ENCODE measurements at places on chromosomes 11 and 22.

DNA sequence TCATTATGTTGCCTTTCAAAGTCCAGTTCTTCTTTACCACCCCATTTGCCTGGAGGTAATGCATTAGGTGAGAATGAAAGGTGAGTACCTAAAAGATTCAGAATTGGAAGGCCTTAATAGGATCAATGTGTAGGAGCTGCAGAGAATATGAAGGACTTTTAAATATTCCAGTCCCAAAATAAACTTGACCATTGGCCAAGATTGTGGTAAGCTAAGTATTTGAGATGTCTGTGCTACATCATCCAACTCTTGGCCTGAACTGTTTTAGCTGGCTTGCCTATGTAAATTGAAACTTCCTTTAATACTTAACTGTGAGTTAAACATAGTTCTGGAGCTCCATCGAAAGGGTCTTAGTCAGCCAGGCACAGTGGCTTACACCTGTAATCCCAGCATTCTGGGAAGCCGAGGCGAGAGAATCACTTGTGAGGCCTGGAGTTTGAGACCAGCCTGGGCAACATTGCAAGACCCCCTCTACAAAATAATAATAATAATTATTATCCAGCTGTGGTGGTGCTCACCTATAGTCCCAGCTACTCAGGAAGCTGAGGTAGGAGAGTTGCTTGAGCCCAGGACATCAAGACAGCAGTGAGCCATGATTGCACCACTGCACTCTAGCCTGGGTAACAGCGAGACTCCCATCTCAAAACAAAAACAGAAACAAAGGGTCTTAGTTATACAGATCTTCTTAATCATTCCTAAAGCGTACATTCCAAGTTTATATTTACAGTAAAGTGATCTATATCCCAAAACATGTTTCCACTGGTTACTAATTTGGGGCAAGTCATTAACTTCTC is 29.8 kb downstream of the MTMR3 start:
- DNase-seq: no peak

DNA sequence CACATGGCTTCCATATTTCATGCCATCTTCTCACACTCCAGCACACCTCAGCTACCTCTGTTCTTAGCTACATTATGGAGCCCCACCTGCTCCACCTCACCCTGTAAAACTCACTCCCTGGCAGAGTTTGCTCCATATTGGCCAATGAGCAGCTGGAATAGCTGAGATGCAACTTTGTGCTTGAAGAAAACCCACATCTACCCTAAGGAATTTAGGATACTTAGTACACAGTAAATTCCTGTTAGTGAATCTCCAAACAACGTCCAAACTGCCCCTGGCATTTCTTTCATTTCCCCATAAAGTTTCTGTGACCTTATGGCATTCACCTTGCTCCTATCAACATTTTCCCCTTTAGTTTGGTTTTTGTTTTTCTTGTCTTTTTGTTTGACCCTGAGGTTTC is 2.2 kb upstream of the VWCE start:
- no peak for DNase-seq

GRCh38 chr11:129317571-129317970 is 58.1 kb upstream of the BARX2 start:
- no peak for DNase-seq

DNA sequence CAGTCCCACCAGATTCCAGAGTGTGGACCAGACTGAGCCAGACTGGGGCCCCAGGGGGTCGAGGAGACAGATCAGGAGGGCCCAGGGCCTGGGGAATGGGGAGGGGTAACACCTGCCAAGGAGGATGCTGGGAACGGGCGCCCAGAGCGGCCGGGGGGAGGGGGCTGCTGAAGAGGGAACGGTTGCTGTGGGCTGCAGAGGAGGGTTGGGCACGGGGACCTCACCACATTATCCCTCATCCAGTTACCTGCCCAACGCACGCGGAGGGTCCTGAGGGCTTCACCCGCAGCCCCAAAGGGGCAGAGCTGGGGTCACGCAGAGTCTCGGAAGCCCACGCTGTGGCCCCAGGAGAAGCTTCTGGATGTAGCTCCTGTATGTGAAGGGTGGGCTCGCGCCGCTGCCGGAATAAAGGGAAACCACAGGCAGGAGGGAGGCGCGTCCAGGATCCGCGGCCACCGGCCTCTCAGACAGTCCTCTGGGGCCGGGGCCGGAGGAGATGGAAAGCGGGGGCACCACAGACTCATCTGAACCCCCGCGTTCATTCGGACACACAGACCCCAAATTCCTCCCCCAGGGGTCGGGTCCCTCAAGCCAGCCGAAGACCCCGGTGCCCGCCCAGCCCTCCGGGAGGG is 866 bp upstream of the SELENOO start:
- DNase-seq: no peak

- DNase-seq: no peak
These were observed 3.4 kb upstream of the ZBTB44 start for GRCh38 chr11:130318031-130318673.

- no peak for DNase-seq
These were observed at the start of gene SULT4A1 for GRCh38 chr22:43862074-43862881. SULT4A1 (minus strand) TSS chr22:43862513; CDS start chr22:43862382, 131 bp downstream.

DNA sequence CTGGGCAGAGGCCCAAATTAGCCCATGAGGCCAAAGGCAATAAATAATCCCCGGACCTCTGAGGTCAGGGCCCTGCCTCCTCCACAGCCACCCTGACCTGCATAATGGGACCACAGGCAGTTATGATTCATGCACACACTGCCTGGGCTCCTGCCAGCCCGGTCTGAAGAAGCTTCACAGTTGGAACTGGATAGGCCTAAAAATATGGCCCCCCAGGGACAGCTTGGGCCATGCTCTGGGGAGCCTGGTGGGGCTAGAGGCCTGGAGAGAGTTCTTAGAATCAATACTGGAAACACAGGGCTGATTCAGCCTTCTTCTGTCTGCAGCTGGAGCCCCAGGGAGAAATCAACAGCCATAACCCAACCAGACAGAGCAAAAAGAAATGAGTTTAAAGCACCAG is 112.8 kb upstream of the CADM1 start:
- no peak for DNase-seq

- no peak for DNase-seq
These were observed 98.1 kb downstream of the TENM4 start for GRCh38 chr11:79342686-79343085.

- no peak for DNase-seq
These were observed 175.9 kb downstream of the NTM start for GRCh38 chr11:131546218-131546895.

GRCh38 chr11:68312117-68312779 is at the start of gene LRP5:
LRP5 (plus strand) TSS chr11:68312591; CDS start chr11:68312715, 124 bp downstream.
- no peak for DNase-seq

- no peak for DNase-seq
These were observed 17.3 kb downstream of the TRAF6 start for GRCh38 chr11:36492724-36493304.

DNA sequence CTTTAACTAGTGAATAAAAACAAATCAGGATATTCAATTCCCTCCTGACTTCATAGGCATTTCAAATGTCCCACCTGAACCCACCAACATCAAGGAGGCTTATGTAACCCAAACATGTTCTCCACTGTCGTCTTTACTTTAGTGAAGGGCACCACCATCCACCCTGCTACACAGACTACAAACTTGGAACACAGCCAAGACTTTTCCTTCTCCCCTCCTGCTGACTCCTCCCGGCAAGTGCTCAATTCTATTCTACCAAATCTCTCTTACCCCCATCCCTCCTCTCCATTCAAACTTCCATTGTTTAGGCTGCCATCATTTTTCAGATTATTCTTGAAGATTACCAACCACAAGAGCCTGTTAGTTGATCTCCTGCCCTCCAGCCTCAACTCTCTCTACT is 24.3 kb downstream of the SAAL1 start:
- DNase-seq: no peak

DNA sequence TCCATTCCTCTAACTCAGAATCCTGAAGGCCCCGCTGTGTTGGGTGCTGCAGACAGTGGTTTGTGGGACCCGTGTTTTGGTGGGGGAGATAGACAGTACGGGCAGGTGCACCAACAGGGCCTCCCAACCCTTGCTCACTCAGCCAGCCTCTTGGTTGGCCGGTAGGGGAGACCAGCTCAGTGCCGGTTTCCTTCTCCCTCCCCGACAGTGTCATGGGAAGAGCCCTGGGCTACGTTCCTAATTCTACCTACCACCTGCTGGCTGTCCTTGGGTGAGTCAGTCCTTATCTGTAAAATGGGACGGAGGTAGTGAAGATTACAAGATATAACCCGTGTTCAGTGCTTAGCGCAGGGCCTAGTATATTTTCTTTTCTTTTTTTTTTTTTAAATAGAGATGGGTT is 5.9 kb downstream of the TMEM134 start:
- peak; percentile 52 for DNase-seq

GRCh38 chr22:32557444-32557843 is 82.8 kb downstream of the FBXO7 start:
- DNase-seq: no peak

- no peak for DNase-seq
These were observed 382 bp downstream of the RASSF10 start for GRCh38 chr11:13009476-13009920.

DNA sequence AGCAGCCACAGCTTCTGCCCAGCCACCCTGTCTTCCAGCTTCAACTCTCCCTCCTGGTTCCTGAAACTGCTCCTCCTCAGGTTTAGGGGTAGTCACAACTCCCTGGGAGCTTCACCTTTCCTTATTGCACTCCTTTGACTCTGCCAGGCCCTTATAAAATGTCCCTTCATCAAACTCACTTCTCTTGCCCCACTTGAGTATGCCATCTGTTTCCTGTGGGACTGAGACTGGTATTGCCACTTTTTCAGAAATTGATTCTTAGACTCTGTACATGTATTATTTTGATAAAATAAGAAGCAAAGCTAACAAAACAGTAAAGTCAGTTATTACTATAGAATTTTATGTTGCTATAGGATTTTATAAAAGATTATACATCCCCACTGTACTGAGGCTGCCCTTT is 134.1 kb downstream of the SPON1 start:
- no peak for DNase-seq

- DNase-seq: peak; percentile 97
These were observed at the start of gene TOLLIP for GRCh38 chr11:1309498-1310317. TOLLIP (minus strand) TSS chr11:1309632; CDS start chr11:1309498, 134 bp downstream.

DNA sequence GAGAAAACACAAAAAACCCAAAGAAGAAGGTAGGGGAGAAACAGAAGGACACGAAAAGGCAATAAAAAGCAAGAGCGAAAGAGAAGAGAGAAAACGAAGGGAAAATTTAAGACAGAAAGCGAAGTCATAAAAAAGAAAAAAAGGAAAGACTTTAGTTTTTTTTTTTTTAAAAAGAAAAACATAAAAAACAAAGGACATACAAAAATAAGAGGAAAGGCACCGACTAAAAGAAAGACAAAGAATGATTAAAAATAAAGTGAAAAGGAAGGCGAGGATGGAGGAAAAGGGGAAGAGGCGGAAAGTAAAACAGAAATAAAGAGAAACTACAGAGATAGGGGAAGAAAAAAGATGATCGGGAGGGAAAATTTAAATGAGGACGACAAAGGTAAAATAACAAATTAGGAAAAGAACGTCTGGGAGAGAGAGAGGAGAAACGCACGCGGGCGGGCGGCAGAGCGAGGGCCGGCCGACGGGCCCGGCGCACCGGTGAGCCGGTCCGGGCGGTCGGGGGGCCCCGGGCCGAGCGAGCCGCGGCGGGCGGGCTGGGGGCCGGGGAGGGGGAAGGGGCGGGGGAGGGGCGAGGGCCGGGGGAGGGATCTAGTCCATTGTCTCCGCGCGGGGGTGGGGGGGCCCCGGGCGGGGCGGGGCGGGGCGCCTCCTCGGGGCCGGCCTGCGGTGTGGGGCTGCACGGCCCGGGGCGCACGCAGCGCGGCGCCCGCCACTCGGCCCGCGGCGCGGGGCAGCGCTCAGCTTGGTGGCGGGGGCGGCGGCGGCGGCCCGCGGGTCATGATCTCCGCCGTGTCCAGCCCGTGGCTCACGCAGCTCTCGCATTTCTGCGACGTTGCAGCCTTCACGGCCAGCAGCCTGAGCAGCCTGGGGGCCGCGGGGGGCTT is at the start of gene TBX1:
Gene TBX1, plus strand, starts transcription at position 721 of the 893 bp plus-strand sequence. Its CDS starts 66 bp downstream, at position 787.
- no peak for DNase-seq

GRCh38 chr22:17167486-17167885 is 8.4 kb upstream of the HDHD5 start:
- DNase-seq: no peak

- DNase-seq: no peak
These were observed 53.8 kb downstream of the KIAA1671 start for GRCh38 chr22:25006354-25006753.

DNA sequence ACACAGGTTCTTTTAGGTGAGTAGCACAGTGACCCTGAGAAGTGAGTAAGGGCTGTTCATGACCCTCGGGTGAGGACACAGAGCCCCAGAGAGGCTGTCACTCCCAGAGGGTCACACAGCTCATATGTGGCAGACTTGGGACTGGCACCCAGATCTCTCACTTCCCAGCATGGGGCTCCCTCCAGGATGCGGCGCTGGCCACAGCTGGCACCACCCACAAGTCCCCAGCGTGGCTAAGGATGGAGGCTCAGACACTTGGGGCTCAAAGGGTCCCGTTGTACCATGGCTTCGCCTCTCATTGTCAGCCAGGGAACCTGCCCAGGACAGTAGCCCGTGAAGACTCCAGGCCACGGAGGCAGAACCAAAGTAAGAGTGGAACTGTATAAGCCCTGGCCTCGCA is 6.0 kb upstream of the SHISAL1 start:
- no peak for DNase-seq

GRCh38 chr11:20203831-20204230 is 43.6 kb upstream of the DBX1 start:
- DNase-seq: no peak

- DNase-seq: peak; percentile 85
These were observed 158.8 kb downstream of the FAT3 start for GRCh38 chr11:92383430-92383829.

- no peak for DNase-seq
These were observed 5.2 kb downstream of the LGR4 start for GRCh38 chr11:27467181-27467913.

GRCh38 chr11:83671289-83671688 is 385.1 kb upstream of the CCDC90B start:
- DNase-seq: no peak

- DNase-seq: peak; percentile 89
These were observed 46.2 kb downstream of the P4HA3 start for GRCh38 chr11:74265256-74265655.

GRCh38 chr22:30875481-30876215 is 92.9 kb downstream of the MORC2 start:
- peak; percentile 45 for DNase-seq

DNA sequence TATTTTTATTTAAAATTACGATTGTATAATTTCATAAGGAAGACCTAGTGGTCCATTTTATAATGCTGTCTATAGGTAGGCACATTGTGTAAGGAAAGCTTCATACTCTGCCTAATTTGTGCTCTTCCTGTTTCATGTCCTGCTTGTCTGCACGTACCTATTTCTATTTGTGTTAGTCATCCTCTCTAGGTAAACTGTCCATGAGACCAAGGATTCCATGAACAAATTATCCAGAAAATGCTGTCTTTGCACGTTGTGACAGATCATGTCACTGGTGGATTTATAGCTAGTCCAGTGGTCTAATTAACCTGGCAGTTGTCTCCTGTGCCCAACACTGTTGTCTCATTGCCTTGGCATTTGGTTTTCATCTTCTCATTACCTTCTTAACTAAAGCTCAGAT is 44.7 kb downstream of the DNAJC24 start:
- no peak for DNase-seq

DNA sequence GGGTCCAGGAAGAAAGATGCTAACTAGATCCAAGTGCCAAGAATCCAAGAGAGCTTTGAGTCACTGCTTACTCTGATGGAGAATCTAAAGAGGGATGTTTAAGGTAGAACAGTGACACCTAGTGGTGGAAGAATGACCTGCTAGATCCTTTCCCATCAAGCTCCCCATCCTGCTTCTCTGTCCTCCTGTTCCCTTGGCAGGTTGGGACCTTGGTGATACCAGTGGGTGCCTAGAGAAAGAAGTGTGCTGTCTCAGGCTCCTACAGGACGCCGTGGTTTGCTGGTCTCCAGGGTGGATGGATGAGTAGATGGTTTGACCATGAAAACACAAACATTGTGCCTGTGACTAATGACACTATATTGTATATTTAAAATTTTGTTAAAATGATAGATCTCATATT is 383.7 kb downstream of the TMEM135 start:
- DNase-seq: peak; percentile 75

All from islet precursor cell (in vitro differentiated cells).